HS-5 (cell line): ENCODE measurements at places on chromosomes 11 and 22.

DNA sequence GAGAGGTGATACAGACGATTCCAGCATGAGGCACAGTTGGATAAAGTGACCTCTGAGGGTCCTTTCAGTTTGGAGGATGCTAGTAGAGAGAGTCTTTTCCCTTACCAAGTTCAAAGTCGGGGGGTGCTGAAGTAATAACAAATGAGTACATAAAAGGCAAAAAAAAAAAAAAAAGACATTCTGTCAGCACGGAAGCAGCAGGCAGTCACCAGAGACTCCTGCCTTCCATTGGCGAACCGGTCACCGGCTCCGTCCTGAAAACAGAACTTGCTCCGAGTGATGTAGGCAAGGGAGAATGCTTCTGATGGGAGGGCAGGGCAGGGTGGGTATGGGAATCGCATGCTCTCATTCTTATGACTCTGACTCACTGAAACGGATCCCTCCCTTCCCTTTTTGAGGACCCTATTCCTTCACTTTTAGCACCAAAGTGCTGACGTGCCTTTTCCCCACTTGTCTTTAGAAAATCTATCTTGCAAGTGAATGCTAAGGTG, 65.9 kb downstream of the PRR5L start:
- peak; percentile 69 for DNase-seq

GRCh38 chr22:48752451-48753380, 1075.0 kb downstream of the BRD1 start:
- DNase-seq = no peak

DNA sequence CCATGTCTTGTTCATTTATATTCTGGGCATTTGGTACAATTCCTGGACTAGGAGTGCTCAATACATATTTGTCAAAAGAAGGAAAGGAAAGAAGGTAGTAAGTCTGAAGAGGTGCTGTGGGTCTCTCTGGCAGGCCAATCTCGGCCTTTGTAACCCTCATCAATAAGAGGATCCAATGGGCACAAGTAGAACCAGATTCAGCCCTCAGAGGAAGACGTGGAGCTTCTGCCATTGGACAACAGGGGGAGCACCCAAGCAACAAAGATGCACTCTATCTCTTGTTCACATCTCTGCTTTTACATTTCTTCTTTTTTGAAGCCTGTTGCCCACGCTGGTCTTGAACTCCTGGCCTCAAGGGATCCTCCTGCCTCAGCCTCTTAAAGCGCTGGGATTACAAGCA, 2.2 kb upstream of the VPS11 start:
- no peak for DNase-seq

- no peak for DNase-seq
Observed at GRCh38 chr11:1200611-1201191, 22.2 kb upstream of the MUC5B start.

DNA sequence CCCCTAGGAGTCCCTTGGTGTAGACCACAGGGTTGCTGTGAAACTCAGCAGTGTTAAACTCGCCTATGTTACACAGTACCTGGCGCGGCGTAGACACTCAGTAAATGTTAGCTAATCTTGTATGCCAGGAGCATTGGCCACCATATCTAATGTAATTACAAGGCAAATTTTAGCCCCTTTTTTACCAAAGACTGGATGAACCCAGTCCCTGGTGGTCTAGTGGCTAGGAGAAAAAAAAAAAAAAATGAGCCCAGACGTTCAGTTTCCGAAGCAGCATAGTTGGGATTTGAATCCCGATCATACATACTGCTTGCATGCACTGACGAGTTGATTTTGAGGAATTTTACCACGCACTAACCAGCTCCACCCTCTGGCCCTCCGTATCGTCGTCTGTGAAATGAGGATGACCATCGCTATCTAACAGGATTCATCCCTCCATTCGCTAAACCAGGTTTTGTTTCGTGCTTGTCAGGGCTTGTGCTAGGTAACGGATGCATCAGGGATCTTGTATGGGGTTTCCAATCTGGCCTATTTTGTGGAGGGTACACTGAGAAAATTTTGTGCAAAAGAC, 688 bp downstream of the PTS start:
- no peak for DNase-seq

DNA sequence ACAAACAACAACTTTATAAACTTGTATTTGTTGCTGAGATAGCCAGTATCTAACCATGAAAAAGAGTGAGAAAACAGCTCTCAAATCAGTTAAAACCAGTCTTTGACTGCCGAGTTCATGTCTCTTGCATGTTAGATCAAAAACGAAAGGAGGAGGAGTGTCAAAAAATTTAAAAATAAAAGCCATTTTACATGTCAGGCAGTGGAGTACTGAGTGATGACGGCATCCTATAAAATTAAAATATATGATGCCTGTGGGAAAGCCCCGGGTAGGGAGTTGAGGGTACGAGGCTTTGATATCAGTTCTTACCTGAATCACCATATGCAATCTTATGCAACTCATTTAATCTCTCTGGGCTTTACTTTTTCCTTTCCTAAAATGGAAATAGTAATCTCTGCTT, 117.3 kb downstream of the ETS1 start:
- no peak for DNase-seq

DNA sequence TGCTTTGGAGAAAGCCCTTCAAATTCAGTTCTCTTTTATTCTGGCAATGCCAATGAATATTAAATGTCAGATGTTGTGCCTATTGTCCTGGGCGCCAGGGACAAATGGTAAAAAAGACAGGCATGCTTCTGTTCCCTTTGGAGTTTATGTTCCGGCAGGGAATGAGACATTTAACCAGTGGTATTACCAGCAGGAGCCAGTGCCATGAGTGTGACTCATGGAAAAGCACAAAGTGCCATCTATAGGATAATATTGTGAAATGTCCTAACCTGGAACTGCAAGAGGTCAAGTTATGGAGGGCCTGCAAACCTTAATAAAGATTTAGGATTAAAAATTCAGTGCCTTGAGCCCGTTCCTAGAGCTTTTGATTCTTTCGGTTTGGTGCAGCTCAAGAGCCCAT, 39.5 kb downstream of the REXO2 start:
- DNase-seq = no peak

DNA sequence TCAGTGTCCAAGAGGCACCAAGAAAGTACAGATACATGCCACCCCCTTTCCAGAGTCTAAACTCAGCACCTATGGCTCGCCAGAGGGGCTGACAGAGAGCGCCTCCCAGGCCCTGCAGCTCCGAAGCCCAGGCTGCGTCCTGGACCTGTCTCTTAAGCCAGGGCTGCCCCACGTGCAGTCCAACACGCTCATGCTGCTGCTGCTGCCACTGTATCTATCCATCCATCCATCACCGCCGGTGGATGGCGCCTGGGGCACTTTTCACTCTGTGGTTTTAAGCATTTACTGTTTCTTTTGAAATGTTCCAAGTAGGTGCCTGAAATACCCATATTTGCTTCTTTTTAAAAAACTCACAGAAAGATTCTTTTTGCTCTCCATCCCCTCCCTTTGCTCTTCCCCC, 41.8 kb downstream of the MACROD1 start:
- no peak for DNase-seq

- DNase-seq = no peak
Observed at GRCh38 chr22:37063431-37064420, 12.2 kb downstream of the KCTD17 start.

DNA sequence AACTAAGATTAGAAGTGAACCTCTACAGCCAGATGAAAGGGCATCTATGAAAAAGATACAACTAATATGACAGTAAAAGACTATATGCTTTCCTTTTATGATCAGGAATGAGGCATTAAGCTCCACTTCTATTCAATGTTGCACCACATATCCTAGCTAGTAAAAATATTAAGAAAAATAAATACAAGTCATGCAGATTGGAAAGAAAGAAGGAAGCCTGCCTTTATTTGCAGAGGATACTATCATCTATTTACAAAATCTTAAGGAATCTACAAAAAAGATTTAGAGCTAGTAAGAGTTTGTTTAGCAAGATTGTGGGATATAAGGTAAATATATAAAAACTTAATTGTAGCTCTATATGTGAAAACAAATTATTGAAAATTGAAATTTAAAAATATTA, 308.8 kb downstream of the DYNC2H1 start:
- no peak for DNase-seq

DNA sequence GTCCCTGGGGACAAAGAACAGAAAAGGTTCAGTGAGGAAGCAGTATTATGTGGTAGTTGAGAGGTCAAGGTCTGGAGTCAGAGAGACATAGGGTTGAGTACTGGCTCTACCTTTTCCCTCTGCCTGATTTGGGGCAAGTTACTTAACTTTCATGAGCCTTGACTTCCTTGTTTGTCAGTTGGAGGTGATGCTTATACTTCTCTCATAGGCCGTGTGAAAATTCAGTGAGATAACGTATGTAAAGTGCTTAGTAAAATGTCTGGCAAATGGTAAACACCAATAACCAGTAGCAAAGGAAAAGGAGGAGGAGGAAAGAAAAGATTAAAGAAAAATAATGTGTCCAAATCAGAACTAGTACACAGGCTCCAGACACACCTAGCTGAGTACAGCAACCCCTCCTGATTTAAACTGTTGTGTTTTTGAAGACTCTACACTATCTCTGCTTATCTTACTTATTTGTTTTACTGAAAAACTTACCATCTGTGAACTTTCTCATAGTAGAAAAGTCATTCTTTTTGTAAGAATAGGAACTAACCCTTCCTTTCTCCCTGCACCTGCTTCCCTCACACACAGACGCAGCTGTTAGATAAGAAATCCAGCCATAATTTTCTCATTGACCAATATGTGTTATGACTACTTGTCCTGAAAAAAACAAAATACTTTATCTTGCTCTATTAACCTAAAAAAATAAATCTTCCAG, 126.9 kb downstream of the CD44 start:
- no peak for DNase-seq

DNA sequence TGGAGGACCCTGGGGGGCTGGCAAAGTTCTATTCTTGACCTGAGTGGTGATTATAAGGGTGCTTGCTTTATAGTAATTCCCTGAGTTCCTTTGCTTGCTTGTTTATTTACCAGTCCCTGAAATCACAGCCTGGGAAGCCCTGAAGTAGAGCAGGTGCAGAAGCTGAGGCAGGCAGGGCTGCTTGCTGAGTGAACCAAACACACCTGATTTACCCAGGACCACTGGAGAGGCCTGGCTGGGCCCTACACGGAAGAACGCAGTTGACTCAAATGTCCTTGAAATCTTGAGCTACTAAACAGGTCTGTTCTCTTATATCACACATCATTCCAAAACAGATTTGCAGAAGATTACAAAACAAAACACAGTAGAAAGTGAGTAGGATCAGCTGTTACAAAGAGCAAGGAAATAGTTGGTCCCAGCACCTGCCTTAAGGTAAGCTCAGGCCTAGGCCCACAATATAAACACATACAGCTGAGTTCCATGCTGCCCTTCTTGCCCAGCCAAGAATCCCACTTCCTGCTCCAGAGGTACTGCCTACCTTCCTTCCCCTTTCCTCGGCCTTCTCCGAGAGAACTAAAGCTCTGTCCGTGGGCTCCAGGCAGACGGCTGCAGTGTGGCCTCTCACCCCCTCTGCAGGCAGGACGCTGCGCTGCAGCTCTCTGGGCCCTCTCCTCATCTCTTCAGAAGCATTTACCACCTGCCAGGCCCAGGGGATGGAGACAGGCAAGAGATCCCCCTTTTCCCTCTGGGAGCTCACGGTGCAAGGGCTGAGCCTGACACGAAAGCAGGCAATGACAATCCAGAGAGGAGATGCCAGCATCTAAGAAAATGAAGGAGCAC, 46.1 kb upstream of the SCUBE2 start:
- DNase-seq = no peak

DNA sequence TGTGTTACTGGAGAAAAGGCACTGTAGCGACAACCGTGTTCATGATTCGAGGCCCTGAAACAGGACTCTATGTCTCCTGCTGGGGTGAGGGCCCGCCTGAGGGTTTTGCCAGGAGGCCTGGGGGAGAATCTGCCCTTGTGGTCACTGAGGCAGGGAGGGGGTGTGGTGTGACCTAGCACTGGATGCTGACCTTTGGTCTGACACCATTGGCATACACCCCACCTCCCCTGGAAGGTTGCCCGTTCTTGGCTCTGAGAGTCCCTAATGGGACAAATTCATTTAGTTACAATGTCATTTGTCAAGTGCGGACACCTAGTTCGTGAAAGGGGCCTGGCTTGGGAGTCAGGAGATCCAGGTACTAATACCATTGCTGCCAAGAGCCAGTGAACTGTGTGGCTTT, 29.0 kb downstream of the NECTIN1 start:
- no peak for DNase-seq

- DNase-seq = no peak
Observed at GRCh38 chr11:19252394-19253152, 11.8 kb upstream of the E2F8 start.

GRCh38 chr11:3123761-3124733, 41.1 kb downstream of the OSBPL5 start:
- peak; percentile 88 for DNase-seq

DNA sequence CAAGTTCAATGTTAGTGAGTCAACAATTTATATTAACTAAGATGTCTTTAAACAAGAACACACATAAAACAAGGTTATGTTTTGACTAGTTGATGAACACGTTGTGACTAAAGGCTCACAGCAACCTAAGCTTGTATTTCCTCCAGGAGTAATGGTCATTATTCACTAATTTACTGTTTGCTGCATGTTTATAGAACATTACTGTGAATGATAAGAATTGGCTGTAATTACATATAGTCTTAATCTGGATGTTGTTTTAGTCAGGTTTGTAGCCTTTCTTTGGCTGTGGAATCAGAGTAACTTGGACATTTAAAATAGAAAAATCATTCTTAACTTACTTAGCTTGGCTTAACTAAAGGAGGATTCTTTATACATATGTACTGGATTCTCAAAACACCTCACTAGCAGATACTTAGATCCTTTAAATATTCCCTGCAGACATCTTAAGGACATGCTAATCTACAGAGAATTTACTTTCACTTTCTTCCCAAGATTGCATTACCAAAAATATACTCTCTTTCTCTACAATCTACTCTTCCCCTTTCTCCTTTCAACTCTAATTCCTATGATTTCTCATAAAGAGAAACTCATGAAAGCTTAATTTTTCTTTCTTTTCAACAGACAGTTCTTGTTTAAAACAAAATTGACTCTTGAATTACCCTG, 319.7 kb upstream of the CTSC start:
- no peak for DNase-seq

DNA sequence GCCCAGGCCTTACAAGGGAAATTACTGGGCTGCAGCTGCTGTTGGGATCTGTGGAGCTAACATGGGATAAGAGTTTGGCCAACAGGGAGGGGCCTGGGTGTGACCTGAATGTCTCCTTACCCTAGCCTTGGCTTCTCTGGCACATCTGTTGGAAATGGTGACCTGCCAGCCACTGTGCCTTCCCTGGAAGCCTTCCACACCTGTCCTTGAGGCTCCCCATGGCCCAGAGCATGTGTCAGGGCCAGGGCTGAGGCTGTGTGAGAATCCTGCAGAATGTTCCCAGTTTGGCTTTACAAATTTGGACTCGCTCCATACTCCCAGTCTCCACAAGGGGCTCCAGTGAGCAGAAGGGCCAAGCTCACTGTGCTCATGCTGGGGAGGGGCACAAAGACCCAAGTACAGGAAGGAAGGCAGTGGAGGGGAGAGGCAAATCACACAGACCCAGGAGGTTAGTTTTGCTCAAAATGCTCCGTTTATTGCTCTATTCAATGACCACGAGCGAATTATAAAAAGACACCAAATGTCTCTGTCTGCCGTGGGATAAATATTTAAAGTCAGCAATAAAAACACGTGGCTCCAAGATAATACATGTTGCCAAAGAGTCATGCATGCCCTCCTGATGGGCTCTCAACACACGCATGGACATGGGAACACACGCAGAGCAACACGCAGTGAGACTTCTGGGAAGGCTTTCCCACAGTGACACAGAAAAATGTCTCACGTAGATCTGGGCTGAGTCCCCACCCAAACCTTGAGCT, 1.7 kb upstream of the IGSF22 start:
- no peak for DNase-seq

- no peak for DNase-seq
Observed at GRCh38 chr11:69512790-69513189, 31.3 kb downstream of the LINC01488 start.
